Epithelial cell of alveolus of lung (primary cell): ENCODE measurements at places on chromosomes 12 and 14. TPM values are rescaled to one million over a fixed set of nuclear protein-coding genes. Genes with fewer than 3 reads are reported as not detected.

Gene TDRD9
- 0.26 TPM in 1 of 2 replicates, not detected in the other for total RNA-seq

Gene ASCL4
- total RNA-seq, result not detected in 2 replicates

Gene ZDHHC22
- not detected in 2 replicates for total RNA-seq

Gene APOF
- not detected in 2 replicates for total RNA-seq

Gene CNIH1
- total RNA-seq, result 192 and 243 TPM in 2 replicates

Gene TIGAR
- total RNA-seq, result 6.5 and 13.2 TPM in 2 replicates
